ENCODE measurements at places on chromosomes 6 and 20. TPM values are rescaled to one million over a fixed set of nuclear protein-coding genes. Genes with fewer than 3 reads are reported as not detected.

DNA sequence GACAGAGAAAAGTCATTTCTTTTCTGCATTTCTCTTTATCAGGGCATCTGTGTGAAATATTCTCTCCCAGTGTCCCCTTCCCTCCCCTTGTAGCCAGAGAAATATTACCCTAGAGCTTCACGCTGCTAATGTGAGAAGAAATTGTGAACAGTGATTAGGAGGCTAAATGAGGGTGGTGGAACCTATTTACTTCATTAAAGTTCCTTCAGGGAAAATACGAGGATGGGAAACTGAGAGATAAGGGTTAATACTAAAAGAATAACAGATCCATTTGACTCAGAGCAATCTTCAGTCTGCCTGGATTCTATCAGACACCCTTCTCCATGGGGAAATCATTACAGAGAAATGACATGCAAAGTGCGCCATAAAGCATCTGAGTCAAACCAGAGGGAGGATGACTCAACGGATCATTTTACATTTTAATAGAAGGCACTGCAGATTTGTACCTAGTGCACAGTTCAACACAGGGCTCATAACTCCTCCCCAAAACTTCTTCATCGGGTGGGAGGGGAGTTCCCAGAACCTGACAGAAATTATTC, 131.3 kb downstream of the GJA10 start:
- no peak for DNase-seq

- no peak for DNase-seq
These were observed 459.1 kb upstream of the CITED2 start for GRCh38 chr6:139833592-139833991.

NKX2-4 gene
- not detected for total RNA-seq

DNA sequence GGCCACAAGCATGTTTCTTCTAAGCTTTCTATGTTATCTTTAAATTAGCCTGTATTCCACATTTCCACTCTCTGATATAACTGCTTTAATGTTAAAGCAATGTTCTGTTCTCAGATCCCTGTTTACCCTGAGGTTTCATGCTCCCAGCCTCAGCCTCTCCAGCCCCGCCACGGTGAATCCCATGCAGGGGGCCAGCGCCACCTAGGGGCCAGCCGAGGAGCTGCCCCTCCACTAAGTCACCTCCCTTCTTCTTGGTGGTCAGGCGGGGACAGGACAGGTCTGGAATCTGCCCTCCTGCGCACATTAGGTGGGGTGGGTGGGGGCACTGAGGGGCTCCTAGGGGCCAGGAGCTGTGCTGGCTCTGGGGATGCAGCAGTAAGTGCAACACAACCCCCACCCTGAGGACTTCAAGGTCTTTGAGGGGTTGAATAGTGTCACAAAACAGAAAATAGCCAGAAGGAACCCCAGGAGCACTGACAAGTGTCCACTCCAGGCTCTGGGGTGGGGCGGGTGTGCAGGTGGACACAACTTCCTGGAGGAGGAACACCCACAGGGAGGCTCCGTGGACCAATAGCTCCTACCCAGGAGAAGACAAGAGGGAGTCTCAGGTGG, 61.6 kb downstream of the RAB44 start:
- DNase-seq, result peak; percentile 73

DNA sequence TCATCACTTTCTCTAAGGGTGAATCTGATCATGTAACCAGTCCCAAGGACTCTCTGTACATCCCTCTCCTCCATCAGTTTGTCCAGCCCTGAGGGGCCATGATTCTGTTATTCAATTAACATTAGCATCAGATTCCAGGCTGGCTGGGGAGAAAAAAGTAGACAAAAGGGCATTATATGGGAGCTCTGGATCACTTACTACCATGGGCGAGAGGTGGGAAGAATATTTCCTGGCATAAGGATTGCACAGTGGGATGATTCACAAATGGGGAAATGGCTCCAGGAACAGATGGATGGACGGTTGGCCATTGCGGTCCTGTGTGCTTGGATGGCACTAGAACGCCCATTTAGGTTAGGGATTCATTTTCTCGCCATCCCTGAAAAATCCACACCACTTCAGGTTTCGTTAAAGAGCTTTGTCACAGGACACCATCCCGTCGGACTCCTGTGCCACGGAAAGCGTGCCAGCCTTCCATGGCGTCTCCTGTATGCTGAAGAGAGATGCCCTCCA, 112.6 kb downstream of the THBS2 start:
- no peak for DNase-seq

DNA sequence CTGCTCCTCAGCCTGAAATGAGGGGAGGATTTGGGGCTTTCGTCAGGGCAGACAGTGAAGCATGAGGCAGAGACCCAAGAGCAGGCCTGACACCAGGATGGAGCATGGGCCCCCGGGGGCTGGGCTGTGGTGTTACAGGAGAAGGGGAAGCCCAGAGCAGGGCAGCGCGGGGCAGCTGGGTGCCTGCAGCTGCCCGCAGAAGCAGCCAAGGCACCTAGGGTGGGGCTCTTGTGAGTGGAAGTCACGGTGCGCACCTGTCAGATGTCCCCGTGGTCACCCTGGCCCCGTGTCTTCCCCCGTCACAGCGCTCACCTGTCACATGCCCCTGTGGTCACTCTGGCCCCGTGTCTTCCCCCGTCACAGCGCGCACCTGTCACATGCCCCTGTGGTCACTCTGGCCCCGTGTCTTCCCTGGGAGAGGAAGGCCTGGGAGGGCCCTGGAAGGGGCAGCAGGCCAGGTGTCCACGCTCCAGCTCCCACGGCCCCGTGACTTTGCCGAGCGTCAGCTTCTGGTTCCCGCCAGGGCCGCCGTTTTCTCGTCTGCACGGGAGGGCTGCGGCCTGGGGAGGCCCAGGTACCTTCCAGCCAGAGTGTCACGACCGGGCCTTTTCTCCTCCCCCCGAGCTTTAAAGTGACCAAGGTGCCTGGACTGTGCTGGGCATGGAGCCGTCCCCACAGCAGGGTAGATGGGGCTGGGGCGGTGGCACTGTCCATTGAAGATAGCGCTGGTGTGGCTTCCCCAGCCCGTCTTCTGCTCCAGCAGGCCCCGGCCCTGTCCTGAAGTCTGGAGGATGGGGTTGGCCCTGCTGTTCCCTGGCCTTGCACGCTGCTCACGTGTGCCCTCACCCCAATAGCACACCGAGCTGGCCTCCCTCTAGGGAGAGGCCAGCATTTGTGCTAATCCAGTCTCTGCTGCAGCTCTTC, 9.4 kb downstream of the ARFGAP1 start:
- no peak for DNase-seq

STX7 gene
- total RNA-seq, result 28.5 TPM

GRCh38 chr6:157012355-157012754, 235.2 kb downstream of the ARID1B start:
- no peak for DNase-seq

DNA sequence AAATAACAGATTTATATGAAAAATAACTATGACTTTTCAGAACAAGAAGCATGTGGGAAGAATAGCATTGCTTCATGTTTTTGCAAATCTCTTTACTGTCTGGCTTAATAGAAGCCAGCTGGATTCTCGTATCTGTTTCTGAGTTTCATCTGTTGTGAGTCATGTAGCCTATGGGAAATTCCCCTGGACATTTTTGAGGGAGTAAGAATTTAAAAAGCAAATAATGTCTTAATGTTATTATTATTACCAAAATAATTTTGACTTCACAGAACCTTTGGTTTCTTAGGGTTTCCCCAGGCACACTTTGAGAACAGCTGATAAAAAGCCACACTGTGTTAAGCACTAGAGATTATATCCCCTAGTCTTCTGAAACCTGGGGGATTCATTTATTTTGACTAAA, 75.8 kb downstream of the SYCP2L start:
- DNase-seq, result no peak

- DNase-seq, result no peak
These were observed 136.6 kb downstream of the SYNDIG1 start for GRCh38 chr20:24605937-24606455.

DNA sequence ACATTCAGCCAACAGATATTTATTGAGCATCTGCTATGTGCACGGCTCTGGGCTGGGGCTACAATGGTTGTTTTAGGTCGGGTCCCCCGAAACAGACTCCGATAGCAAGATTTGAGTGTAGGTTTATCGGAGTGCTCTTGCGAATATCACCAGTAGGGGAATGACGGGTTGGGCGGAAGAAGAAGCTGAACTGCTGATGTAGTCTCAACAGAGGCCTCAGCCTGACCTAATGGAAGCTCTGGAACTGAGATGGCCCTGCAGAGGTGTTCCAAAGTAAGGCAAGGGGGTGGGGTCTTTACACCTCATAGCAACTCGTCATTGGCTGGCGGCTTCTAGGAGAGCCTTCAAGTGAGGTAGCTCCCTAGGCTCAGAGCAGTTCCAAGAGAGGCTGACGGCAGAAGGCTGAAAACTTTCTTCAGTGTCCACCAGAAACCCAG, 1.1 kb downstream of the L3MBTL1 start:
- no peak for DNase-seq

GRCh38 chr6:9197726-9198125, 762.4 kb upstream of the SLC35B3 start:
- DNase-seq, result no peak

DNA sequence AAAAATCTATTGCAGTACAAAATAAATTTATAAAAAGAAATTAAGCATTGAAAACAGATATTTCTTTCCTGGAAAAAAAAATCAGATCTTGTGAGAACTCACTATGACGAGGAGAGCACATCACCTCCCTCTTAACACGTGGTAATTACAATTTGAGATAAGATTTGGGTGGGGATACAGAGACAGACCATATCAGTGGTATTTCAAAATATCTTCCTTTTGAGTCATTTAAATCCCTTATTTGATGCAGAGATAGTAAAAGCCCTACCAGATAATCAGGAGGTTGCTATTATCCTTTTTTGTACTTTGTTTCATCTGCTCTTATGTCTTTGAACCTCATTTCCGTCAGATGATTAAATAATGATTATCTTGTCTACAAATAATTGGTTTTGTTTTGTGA, 800.4 kb downstream of the KIF16B start:
- DNase-seq, result no peak

DNA sequence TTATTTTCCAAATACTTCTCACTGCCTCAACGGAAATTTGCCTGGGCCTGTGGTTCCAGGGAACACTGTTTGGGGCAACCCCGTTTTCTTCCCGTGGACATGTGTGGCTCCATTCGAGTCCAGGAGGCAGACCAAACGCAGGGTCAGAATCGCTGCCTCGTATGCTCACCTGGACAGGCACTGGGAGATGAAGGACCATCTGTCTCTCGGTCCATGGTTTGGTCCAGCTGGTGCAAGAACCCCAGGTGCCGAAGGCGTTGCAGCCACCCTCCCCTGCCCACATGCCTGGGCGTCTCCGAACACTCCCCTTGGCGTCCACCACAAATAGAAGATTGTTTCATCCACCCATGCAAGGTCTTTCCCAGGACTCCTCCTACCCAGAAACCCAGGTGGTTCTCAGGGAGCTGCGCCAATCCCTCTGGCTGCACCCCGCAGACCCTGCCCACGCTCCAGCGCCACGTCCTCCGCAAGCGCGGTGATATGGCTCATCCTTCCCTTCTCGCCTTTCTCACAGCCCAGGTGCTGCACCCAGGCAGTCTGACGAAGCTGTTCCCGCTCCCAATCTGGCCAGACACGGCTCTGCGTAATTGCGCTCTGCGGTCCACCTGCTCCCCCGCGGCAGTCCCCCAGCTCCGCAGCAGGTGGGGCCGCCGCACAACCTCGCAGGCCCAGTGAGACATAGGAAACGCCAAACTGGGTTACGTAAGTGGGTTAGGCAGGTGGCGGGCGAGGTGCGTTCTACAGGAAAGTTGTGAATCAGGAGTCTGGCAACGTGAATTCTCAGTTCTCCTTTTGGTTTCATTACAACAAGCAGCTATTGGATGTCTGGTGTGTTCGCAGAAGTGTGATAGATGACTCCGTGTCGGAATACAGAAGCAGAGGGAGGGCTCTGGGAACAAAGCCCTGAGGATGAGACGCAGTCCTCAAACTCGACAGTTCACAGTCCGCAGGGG, 146.2 kb upstream of the ECI2 start:
- peak; percentile 61 for DNase-seq

SLC35F1 gene
- total RNA-seq, result 0.80 TPM

DNA sequence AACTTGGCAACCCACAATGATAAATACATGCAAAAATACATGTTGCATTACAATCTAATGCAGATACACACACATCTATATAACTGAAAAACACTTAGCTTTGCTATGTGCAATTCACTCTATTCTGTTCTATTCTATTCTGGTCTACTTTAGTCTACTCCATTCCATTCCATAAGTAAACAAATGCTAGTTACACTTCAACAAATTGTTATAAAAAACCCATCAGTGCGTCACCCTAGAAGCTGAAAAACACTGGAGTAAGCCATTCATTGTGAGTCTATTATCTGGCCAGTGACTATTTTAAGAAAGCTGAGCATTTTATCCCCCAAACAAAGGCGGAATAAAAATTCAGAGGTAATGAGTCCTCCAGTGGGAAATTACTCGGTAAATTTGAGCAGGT, 315.7 kb upstream of the EPHA7 start:
- DNase-seq, result no peak

SNAP25 gene
- total RNA-seq, result 1.6 TPM

ADGB gene
- not detected for total RNA-seq

- DNase-seq, result no peak
These were observed 492.5 kb downstream of the CDKAL1 start for GRCh38 chr6:21026576-21027273.

DNA sequence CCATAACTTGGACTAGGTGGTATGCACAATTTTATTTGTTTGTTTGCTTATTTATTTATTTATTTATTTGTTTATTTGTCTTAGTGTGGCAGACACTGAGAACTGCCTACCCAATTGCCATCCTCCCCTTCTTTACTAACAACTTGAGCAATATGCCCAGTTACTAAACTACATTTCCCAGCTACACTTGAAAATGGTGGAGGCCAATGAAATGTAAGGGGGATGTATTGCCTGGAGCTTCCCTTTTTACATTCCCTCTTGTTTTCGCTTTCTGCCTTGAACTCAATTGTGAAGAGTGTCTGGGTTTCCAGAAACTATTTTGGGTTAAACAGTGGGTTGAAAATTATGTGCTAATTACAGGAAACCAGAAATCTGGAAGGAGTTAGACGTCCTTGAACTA, 152.7 kb upstream of the FKBP1C start:
- no peak for DNase-seq
